ENCODE measurements at places on chromosomes 2 and 18. TPM values are rescaled to one million over a fixed set of nuclear protein-coding genes. Genes with fewer than 3 reads are reported as not detected.

Gene AGXT
- polyA plus RNA-seq, result not detected

Gene RBM45
- polyA plus RNA-seq, result 7.9 TPM

Gene CCDC148
- not detected for polyA plus RNA-seq

Gene PIK3C3
- polyA plus RNA-seq, result 39.8 TPM

Gene SIGLEC15
- polyA plus RNA-seq, result 0.07 TPM

DNA sequence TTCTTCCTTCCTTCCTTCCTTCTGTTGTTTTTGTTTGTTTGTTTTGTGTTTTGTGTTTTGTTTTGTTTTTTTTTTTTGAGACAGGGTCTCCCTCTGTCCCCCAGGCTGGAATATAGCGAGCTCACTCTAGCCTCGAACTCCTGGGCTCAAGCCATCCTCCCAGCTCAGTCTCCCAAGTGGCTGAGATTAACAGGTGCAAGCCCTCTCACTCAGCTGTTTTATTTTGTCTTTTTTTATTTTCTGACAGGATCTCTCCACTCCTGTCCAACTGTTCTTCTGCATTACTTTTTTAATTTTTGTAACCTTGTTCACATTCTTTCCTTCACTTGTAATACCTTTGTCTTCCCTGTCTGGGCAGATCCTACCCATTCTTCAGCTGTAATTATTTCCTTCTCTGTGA is 23.6 kb downstream of the MAP3K20 start:
- DNase-seq, result no peak

- DNase-seq, result no peak
Measured at GRCh38 chr2:181172676-181173075, 192.3 kb downstream of the UBE2E3 start.

- DNase-seq, result no peak
Measured at GRCh38 chr2:175836361-175836760, 165.7 kb downstream of the LNPK start.

- no peak for DNase-seq
Measured at GRCh38 chr2:177754492-177754873, 318.1 kb downstream of the PDE11A start.

GRCh38 chr2:151228847-151229512 is 32.7 kb downstream of the RBM43 start:
- no peak for DNase-seq

DNA sequence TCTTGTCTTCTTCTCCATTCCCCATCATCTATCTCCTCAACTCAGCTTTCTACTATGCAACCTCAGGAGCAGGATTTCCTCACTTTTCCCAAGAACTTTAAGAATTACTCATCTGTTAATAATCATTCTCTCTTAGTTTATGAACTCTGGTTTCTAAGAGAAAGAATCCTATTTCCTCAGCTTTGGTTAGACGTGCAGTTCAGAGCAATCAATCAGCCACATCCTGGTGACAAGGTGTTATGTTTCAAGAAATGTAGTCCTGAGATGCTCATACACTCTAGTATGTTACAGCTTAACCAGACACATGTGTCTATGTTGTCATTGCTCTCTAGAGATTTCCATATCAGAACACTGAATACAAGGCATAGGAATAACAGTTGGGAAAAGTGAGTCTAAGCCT is 277.9 kb downstream of the MBD2 start:
- DNase-seq, result no peak

All from CD8-positive, alpha-beta memory T cell (primary cell).